ENCODE measurements at places on chromosomes 7 and 10.

- DNase-seq: no peak
Observed at GRCh38 chr7:50281680-50282445, 22.7 kb upstream of the IKZF1 start.

GRCh38 chr10:91033324-91033950 is 112.5 kb upstream of the ANKRD1 start:
- no peak for DNase-seq

DNA sequence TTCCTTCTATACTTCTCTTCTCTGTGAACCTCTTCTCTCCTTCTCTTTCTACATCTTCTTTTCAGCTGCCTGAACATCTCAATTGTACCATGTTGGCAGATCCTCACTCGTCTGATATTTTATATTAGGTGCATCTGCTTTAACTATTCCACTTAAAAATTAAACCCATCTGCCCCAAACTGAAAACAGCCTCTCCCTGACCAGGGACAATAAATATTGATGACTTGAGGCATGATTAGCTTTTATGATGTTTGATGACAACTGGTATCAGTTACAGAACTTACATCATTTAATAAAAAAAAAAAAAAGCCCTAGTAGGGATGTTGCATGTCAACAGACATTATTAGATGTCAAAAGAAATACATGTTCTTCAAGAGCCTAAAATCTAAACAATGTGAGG is 79.8 kb upstream of the HABP2 start:
- DNase-seq: no peak

- no peak for DNase-seq
Observed at GRCh38 chr7:33500703-33501701, 371.6 kb downstream of the BBS9 start.

GRCh38 chr7:26368542-26368941 is 76.9 kb downstream of the SNX10 start:
- no peak for DNase-seq

GRCh38 chr10:69414036-69415018 is 2.4 kb downstream of the TACR2 start:
- DNase-seq: no peak

- DNase-seq: no peak
Observed at GRCh38 chr7:46671108-46671769, 750.2 kb upstream of the IGFBP3 start.

GRCh38 chr10:3192856-3193635 is 20.5 kb upstream of the PITRM1 start:
- DNase-seq: no peak

GRCh38 chr10:1100691-1101368 is 44.6 kb downstream of the WDR37 start:
- DNase-seq: no peak

DNA sequence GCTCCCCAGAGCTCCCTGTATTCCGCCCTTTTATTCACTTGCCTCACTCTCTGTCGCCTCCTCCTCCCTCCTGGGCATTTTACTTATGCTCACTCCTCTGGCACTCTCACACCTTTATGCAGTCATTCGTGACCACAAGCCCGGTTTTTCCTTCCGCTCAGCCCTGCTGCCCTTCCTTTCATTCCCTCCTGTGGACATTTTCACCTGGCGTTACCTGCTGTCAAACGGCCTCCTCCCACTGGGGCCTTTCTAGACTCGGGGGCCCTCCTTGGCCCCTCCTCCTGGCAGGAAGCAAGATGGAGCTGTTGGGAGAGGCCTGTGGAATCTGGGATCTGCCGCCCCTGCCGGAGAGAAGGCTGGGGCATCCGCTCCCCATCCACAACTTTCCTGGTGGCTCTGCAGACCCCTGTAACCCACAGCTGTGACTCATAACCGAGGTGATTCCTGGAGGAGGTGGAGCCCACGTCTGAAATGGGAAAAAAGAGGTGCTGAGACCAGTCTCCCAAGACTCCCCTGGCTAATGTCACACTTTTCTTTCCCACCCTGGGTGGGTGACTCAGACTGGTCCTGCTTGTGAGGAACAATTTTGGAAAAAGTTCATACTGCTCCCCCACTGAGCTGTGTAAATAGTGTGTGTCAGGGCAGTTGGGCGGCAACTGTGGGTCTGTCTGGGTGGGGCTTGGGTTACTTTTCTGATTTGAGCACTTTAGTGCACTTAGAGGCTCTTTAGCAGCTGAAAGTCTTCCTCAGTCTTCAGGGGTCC is 1.2 kb downstream of the VCL start:
- DNase-seq: peak; percentile 43

DNA sequence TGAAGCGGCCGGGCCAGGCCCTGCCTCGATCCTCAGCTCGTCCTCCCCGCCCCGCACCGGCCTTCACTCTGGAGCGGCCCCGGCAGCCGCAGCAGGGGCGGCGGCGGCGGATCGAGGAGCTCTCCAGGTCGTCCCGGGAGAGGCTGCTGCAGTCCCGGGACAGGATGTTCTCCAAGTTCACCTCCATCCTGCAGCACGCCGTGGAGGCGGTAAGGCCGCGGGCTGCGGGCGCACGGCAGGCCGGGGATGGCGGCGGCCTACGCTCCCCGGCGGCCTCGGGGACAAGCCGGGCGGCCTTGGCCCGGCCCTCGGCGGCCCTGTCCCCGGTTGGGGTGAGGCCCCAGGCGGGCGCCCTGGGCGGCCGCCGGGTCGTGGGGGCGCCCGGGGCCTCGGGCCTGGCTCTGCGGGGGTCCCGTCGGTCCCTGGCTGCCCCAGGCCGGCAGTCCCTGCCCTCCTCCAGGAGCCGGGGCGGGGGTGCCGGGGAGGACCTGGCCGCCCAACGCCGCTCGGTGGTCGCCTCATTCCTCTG is 399 bp downstream of the FHIP2A start:
- no peak for DNase-seq

DNA sequence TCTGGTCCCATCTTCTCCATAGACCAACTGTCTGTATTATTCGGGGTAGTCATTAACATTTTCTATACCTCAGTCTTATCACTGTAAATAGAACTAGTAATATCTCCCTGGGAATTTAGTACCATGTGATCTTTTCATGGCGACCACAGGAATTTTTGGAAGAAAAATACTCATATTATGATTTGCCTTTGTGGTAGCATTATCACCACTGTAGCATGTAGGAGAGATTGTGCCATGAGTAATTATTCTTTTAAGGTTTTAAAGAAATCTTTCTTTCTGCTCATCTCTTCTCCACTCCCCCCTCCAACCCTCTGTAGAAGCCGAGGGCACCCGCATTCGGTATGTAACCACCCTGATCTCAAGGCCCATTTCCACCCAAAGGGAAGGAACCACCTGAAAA is 25.0 kb downstream of the ZNF365 start:
- DNase-seq: no peak

DNA sequence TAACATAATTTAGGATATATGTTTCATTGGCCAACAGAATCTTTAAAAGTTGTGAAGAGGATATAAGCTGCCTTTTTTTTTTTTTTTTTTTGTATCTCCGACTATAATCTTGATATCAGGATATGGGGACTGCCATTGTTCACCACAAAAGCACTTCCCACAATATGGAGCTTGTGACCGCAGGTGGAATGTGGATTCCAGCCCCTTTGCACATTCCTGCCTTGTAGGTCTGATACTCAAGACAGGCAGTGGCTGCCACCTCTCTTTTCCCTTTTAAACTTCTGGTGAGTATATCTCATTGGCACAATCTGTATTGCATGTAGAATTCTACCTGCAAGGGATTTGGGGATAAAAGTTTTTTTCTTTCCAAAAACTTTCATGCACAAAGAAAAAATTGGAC is 272.7 kb upstream of the VWC2 start:
- no peak for DNase-seq

GRCh38 chr7:20449176-20449575 is 118.5 kb downstream of the ITGB8 start:
- DNase-seq: no peak

- DNase-seq: no peak
Observed at GRCh38 chr10:60998932-60999331, 54.9 kb upstream of the RHOBTB1 start.

DNA sequence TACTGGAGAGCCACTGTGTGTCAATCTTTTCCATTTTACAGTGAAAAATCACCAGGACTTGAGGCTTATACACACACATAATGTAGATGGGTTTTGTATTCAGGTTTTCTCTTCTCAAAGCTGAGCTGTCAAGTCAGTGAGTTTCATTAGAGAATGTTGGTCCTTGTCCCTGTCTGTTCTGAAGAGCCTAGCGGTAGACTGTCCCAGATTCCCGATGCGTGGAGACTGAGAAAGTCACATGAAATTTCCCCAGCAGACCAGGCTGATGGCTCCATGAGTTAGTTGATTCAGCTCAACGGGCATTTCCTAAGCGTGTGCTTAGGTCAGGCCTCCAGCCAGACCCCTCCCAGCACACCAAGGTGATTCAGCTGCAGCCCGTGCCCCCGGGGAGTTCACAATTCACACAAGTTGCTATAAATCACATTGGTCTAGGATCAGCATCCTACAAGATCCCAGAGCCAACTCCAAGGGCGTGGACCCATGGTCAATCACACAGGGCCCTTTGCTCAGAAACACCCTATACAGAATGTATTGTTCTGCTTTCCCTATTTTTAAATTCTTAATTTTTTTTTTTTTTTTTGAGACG is 17.2 kb downstream of the CHST15 start:
- DNase-seq: no peak

DNA sequence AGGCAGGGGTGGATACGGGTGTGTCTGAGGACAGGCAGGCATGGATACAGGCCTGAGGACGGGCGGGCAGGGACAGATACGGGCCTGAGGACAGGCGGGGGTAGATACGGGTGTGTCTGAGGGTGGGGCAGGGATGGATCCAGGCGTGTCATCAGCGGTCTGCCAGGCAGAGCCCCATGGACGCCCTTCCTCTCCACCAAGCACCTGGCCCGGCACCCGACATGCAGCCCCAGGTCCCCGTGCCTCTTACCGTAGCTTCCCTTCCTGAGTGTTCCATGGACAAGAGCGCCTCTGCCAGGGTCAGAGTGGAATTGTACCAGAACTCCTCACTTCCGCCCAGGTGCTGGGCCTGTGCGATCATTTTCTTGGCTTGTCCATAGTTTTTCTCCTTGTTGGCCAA is 74.6 kb upstream of the NKX6-2 start:
- no peak for DNase-seq

GRCh38 chr10:8910314-8910713 is 855.8 kb downstream of the GATA3 start:
- DNase-seq: no peak

GRCh38 chr7:28408105-28408959 is 4.0 kb upstream of the CREB5 start:
- no peak for DNase-seq

- DNase-seq: no peak
Observed at GRCh38 chr10:127983344-127984100, 76.6 kb downstream of the PTPRE start.

DNA sequence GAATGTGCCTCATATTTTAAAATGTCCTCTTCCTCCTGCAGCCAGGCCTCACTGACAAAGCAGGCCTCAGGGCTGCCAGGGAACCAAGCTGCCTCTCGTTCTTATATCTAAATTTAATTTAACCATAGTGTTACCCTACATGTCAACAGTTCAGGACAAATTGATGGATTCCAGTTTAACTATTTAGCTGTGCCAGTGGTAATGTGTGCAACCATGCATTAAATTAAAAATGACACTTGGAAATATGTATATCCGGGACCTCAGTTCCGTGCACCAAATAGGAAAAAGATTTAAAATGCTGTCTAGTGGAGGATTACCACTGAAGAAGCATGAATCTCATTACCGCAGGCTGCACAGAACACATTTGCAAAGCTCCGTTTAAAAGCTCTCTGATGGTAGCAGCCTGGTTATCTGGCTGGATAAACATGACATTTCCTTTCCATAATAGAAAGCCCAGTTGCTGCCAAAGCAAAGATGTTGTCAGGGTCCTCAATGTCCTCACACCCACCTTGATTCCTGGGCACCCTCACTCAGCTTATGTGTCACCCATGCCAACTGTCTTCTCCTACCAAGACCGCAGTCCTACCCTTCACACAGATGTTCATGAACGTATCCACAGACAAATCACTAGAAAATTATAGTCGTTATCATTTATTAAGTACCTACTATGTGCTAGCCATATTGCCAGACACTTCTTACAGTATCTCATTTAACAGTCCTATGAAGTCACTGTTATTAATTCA is 73.3 kb upstream of the FRMD4A start:
- DNase-seq: no peak

DNA sequence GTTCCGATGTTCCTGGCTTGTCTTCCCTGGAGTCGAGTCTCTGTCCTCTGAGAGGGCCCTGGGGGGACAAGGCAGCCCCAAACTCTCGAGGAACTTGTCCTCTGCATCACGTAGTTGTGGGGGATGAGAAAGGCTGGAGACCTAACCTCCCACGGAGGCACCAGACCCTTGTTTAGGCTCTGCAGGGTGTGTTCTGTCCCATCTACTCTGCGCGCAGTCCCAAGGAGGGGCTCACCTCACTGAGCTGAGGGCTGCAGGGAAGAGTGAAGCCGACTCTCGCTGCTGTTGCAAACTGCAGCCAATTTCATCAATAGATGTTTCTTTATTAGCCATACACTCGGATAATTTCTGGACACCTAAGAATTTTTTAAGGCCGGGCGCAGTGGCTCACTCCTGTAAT is 186.7 kb upstream of the ADARB2 start:
- DNase-seq: no peak

DNA sequence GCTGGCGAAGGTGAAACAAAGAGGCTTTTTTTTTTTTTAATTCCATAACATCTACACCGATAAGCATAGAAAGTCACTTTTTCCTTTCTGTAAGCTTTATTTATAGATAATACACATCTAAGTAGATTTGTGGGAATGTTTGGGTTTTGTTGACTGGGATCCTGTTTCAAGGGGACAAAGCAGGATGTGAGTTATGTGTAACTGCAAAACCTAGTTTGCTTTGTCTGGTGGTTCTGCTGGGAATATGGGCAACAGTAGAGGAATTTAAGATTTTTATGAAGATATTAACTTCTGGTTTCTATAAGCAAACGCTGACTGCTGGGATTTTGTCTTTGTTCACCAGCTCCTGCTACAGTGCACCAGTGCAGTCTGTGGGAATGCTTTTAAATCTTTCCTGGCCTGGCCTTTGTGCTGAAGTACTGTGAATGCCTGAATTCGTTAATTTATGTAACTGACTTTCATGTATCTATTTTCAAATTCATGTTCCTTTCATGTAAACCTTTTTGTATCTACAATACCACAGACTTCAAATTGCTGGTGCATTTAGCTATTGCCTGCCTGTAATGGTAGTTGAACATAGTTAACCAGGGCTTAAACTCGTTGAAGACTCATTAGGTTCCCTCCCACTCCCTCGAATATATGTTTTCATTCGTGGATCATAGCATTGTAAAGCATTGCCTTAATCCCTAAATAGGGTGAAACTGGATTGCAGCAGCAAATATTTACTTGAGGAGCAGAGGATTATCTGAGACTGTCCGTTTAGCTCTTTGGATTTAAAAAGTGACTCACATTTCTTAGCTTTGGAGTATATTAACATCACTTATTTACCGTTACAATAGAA is 1.5 kb downstream of the KLHL7 start:
- DNase-seq: no peak

DNA sequence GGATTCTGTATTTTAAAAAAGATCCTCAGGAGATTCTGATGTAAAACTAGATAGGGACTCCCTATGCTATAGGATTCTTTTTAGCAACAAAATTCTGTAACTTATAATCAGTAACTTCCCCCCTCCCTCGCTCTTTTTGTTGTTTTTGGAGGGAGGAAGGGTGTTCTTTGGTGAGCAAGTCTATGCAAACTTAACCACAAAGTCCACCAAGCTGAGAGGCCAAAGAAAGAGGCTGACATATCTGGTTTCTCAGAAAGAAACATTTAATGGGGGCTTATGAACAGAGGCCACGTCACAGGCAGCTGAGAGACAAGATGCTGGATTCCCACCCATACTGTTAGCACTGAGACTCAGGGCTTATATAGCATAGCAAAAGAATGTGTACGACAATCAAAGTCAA is 14.3 kb upstream of the ABCB5 start:
- no peak for DNase-seq
